Kidney tubule cell (primary cell): ENCODE measurements at places on chromosomes 12 and 14.
A peak's percentile ranks its signal among the peaks of the same experiment; 100 is the strongest.

DNA sequence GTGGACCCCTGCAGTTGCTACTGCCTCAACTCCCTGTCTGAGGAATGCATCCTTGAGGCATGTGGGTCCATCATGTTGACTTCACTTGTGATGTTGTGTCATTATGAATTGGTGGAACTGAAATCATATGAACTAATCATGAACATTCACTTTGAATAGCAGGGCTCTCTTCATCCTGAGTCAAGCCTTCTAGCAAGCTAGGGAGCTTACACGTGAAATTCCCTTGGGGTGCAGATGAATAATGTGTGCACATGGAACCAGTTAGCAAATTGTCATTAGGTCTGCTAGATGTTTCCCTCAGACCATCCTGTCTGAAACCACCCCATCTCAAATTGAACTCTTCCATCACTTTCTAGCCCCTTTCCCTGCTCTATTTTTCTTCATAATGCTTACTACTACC lies 3.6 kb downstream of the COQ6 start:
- DNase-seq = no peak

- no peak for DNase-seq
Observed at GRCh38 chr12:102413396-102413795, 67.0 kb downstream of the IGF1 start.

- peak; percentile 50 for DNase-seq
Observed at GRCh38 chr14:77026930-77027537, 1.5 kb downstream of the IRF2BPL start.

DNA sequence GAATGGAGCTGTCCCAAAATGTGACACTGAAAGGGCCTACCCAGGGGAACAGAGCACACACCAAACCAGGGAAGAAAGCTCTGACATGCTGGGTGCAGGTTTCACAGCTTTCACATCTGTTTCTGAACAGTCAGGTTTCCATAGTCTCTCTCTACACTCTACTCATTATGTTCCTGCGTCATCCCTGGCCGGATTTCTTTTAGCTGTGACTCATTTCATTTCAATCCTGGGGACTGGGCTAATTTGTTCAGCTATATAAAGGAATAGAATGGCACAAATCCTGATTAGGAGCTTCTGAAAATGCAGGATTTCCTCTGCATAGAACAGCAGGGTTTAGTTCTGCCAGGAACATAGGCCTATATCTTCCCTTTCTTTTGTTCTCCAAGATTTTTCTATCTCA lies 649.8 kb downstream of the RPS29 start:
- DNase-seq = peak; percentile 19

GRCh38 chr14:99829450-99829849 lies 36.2 kb downstream of the EML1 start:
- DNase-seq = no peak

DNA sequence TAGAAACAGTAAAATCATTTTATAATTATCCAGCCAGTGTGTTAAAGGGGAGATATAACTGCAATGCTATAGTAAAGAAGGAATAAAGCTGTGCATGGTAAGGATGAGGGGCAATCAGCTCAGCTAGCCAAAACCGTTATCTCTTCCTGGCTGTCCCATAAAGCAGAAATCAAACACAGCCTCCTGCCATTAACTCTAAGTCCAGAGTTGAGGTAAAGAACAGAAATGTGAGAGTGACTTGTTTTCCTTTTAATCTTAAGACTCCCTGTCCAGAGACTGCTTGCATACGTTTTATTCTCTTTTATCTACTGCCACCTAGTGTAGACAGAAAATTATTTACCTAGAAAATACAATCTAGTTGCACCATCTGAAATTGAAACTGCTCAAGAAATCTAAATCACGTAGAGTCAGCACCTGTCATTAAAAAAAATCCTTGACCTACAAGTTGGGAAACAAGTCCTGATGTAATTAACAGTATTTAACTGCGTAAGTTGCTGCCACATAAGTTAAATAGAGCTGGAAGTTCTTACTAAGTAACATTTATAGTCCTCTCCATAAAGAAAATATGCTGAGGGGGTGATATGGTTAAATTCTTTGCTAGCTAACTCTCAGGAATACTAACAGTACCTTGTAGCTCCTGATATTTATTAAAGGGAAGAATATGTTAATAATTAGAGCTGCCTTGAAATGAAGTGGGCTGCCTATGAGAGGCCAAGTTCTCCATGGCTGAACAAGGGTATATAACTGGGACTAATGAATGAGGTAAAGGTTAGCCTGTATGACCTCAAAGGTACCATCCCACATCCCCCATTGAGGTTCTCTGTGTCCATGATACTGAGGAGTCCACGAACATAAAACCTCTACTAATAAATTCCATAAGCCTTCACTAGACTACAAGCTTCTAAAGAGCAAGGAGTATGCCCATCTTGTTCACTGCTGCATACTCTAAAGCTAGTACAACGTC lies 62.7 kb downstream of the GALNT4 start:
- DNase-seq = peak; percentile 74

DNA sequence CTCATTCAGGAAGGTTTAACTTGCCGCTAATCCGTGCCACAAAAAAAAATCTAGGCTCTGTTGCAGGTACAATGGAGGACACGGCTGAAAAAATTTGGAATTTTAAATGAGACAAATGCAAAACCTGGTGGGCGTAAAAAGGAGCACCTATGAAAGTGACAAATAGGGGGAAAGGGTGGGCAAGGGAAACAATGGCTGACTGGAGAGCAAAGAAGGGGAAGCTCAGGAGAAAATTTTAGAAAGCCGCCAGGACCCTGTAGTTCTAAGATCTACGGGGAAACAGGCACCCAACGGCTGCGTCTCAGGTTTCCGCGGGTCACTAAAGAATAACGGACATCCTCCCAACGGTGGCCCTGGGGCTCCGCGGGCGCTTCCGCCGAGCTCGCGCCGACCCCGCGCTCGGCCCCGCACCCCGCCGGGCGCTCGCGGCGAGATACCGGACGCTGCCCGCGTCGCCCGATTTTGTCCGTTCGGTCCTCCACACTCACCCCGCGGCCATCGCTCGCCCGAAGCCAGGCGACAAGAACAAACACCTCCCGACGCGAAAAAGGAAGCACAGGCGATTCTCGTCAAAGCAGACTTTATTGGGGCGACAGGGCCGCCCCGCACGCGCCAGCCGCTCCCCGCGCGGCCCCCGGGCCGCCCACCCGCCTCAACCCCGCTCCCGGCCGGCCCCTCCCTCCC lies 1.1 kb upstream of the YY1 start:
- DNase-seq = peak; percentile 51

GRCh38 chr14:33515441-33515840 lies 435.4 kb downstream of the EGLN3 start:
- no peak for DNase-seq

GRCh38 chr12:95723693-95724384 lies 66.7 kb downstream of the NTN4 start:
- DNase-seq = peak; percentile 35

DNA sequence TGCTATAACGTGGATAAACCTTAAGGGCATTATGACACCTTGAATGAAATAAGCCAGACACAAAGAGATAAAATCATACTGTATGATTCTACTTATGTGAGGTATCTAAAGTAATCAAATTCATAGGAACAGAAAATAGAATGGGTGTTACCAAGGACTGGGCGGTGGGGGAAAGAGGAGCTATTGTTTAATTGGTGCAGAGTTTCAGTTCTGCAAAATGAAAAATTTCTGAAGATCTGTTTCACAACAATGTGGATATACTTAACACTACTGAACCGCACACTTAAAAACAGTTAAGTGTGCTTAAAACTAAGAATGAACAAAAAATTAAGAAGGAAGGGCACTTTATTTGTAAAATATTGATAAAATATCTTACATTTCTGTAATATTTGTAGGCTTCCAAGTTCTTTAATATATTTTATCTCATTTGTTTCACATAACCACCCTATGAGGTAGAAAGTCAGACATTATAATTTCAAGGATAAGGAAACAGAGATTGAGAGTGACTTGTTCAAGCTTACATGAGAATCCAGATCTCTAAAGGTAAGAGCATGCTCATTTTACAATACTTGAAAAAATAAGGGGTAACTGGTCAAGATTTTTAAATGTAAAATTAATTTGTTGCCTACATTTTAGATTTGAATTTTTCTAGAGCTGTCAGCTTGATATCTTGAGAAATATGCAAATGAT lies 14.9 kb downstream of the LTA4H start:
- DNase-seq = no peak

- DNase-seq = no peak
Observed at GRCh38 chr14:94000267-94000666, 3.2 kb downstream of the CCDC197 start.

GRCh38 chr12:51269174-51270066 lies 795 bp downstream of the SMAGP start:
- peak; percentile 68 for DNase-seq

DNA sequence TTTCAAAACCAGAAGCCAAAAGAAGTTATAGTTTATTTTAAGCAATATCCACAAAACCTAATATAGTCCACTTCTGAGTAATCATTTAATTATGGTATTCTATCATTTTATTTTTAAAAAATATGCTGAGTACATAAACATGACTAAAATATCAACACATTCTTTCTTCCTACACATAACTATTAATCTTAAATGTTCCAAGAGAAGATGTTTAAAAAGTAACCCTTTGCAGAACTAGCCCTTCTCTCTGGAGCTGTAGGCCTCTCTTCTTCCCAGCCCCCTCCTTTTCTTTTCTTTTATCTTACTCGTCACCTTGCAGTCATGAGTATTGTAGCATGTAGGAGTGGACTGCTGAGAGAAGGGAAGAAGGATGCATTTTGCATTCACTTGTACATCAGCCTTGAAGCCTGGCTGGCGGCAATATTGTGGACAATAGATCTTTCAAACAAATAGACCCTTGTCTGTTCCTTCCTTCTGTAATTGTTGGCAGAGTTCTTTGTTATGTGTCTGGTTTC lies 941.9 kb downstream of the NRXN3 start:
- no peak for DNase-seq

DNA sequence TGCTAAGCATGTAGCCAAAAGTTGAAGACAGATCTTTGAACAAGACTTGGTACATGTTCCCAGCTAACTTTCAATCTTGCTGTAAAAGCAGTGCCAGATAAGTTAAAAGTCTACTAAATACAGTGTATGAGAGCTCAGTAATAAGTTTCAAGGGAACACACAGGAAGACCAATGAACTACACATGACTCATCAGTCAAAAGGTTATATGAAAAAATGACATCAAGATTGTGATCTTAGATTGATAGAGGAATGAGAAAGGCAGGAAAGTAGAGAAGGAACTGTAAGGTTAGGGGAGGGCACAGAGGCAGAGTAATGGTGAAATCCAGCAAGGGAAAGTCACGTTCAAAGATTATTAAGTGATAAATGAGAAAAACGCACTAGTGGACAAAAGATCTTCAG lies 249.9 kb upstream of the FLRT2 start:
- peak; percentile 10 for DNase-seq

DNA sequence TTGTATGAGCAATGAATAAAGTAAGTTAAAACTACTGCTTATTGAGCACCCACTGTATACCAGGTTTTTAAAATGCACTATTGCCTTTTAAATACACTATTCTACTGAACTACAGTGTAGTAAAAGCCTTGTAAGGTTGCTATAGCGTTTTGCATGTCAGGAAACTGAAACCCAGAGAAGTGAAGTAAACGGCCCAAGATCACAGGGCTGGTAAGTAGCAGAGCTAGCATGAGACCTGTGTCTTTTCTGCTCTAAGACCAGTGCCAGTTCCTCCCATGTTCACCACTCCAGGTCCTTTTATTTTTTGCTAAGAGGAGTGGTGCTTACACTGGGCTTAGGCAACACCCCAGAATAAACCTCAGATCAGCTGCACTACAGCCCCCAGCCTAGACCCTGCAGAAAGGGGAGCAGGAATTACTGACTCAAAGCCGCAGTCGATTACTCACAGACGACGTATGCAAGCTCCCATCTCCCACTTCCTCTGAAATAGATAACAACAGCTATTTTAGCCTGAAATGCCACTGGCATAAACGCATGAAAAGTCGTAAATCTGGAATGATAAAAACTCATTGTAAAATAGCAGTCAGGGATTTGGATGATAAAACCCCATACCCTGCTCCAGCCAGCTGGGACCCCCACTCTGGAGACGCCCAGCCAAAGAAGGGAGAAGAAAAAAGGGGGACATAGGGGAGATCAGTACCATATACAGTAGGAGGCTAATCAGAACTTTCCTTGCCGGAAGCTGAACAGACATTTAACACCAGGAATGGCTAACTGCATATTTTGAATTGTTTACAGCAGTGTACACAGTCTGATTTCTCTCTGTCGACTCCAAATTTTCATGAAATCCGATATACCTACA lies 108.3 kb downstream of the NUAK1 start:
- DNase-seq = peak; percentile 87

GRCh38 chr12:132771126-132771838 lies 9.7 kb upstream of the ANKLE2 start:
- DNase-seq = no peak

DNA sequence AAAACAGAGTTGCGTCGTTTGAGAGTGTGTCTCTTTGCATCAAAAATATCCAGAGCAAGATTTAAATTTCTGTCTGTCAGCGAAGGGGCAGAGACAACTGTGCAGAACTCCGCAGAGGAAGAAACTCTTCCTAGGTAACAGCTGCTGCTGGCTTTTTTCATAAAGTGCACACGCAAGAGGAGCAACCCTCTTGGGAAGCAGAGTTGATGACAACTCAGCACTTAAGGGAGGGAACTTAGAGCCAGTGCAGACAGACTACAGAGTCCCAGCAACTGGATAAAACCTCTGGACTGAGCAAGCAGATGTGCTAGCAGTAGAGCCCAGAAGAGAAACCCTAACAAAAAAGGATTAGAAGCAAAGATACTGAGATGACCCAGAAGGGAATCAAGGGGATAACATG lies 337.1 kb downstream of the PCNX1 start:
- DNase-seq = no peak

DNA sequence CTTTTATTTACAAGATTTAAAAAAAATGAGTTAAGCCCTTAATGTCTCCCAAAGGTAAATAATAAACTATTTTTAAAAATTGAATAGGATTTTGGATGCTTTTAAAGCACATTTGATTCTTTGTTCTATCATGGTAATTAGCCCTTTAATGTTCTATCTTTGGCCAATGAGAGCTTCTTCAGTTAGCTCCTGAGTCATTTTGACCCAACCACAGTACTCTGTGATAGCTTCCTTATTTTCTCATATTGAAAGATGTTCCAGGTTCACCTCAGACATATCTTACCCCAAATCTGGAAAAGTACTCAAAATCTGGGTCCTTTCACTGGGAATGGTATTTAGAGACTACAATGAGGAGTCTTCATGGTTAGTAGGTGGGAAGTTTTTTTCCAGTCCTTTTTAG lies 98.0 kb downstream of the MYRFL start:
- DNase-seq = no peak

GRCh38 chr12:69900720-69901131 lies 75.7 kb downstream of the MYRFL start:
- peak; percentile 78 for DNase-seq

DNA sequence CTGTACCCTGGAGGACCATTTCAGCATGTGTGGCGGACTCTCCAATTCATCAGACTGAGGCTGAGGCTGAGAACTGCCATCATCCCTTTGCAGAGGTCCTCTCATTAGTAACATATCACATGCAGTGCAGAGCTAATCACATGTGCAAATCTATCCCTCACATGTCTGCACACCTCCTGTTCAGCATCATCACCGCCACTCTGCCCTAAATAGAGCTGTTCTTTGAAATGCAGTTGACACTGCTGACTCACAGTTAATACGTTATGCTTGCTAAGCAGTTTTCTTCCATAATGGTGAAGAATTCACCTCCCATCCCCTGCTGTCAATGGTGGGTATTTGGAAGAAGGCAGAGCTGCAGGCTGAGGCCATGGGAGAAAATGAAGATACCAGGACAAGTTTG lies 85.0 kb upstream of the ANO2 start:
- no peak for DNase-seq
